ENCODE measurements at places on chromosomes 16 and 17.

DNA sequence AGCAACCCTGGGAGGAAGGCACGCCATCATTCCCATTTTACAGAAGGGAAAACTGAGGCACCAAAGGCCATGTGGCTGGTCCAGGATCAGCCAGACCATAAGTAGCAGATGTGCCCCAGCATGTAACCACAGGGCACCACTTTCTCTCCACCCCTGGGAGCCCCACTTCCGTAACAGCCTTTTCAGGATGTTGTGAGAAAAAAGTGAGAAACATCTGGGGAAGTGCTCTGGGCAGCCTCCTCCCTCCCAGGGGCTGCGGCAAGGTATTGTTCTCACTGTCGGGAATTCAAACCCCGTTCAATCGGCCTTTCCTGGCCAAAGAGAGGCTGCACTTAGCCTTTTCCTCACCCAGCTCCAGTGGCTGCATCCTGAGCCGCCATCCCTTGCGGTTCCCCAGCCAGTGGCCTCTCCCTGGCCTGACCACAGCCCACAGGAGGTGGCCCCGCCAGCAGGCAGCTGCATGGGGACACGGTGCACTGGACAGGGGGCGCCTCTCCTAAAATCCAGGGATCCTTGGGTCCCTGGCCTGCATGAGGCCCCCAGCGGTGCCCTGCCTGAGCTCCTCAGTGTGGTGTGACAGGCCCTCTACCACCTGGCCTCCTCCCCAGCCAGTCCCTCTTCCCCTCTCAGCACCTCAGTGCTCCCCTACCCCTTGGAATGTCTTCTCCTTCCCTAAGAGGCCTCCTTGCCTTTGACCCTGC, 5.7 kb upstream of the CDH5 start:
- DNase-seq: no peak

GRCh38 chr17:83042522-83043158, 36.8 kb upstream of the METRNL start:
- DNase-seq: no peak

DNA sequence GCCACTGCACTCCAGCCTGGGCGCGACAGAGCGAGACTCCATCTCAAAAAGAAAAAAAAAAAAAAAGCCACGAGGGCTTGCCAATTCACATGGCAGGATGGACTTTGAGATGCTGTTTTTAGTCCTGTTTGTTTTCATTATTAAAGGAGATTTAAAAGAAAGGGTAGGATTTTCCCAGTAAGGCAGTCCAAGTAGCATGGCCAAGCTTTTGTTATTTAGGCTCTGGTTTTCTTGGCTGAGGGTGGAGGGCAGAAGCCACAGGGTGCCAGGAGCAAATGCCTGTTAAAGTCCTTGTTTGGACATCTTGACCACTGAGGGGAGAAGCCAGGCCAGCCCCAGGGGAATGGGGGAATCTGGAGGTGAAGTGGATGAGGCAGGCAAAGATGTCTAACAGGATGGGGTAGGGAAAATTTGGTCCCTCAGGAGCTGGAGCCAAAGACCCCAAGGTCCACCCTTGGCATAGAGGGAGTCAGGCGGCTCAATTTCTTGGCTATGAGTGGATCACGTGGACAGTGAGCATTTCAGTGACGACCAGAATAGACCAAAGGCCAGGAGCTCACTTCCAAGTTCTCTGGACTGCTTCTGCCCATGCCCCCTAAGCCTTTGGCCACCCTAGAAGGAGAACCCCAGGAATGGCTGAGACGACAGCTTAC, 20.8 kb upstream of the PLLP start:
- DNase-seq: no peak

GRCh38 chr17:78356101-78356713, 3.7 kb downstream of the SOCS3 start:
- DNase-seq: peak; percentile 85

GRCh38 chr17:32627239-32627996, 140.6 kb downstream of the CDK5R1 start:
- no peak for DNase-seq

DNA sequence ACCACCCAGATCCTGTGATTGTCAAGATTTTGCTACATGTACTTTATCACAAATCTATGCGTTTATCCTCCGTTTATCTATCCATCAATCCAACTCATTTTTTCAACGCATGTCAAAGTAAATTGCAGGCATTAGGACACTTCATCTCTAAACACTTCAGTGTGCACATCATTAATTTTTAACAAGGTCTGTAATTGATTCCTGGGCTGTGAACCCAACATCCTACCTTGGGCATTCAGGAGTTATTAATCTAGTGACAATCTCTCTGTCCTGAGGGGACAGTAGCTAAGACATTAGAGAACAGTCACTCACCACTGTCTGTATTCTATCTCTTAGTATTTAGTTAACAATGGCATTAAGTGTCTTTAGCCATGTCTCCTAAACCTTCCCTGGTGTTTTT, 264.7 kb downstream of the SOX9 start:
- DNase-seq: no peak

DNA sequence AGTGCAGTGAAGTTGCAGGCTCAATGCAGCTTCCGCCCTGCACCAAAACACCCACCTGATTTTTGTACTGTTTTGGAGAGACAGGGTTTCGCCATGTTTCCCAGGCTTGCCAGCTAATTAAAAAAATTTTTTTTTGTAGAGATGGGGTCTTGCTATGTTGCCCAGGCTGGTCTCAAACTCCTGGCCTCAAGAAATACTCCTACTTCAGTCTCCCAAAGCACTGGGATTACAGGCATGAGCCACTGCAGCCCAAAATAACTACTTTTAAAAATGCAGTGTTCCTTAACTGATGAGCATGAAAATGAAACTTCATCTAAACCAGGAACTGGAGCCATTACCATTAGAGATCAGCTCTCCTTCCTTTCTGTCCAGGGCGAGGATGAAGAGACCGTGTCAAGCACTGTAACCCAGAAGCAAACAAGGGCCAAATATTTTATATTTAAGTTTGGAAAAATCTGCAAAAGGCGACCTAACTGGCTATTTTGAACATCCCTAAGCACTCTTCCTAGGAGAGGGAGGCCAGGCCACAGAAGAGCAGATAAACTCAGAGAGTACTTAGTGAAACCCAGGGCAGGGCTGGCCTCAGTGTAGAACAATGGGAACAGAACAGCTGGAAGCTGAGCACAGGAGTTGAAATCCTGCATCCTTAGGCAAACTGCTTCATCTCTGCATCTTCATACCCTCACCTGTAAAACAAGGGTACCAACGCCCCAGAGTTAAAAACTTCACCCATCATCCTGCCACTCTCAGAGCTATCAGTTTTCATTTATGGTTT, 24.0 kb downstream of the CREBBP start:
- no peak for DNase-seq

DNA sequence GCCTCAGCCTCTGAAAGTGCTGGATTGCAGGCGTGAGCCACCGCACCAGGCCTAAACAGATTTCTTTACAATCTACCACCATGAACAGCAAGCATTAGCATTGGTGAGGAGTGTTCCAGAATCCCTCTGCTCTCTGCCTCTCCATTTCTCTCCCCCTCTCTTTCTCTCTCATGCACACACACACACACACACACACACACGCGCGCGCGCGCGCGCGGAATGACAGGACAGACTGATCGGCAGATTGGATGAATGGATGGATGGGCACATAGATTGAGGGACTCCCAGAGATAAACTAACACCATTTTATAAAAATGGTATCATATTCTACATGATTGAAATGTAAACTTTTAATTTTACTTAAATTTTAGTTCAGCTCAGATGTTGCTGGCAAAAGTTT, 3.3 kb downstream of the CARD14 start:
- no peak for DNase-seq

GRCh38 chr17:6642592-6642991, 1.7 kb downstream of the TXNDC17 start:
- DNase-seq: no peak

- DNase-seq: no peak
Measured at GRCh38 chr17:7022781-7023571, at the start of gene BCL6B. Gene BCL6B (plus strand): TSS chr17:7023050. CDS start chr17:7023672, 622 bp downstream.

DNA sequence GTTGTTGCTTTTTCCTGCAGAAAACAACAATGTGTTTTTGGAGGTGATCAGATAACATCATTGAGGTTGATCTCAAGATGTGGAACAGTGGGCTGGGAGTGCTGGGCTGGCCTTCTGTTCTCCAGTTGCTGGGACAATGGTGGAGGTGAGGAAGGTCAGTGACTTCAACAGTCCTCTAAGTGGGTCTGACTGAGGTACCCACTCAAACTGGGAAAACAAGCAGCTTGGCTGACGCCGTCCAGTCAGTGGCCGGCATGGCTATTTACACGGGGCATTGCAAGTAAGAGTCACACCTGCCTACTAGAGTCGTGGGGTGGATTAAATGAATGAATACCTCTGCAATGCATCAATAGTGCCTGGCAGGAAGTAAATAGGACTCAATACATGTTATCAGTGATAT, 386.7 kb upstream of the ZFHX3 start:
- DNase-seq: no peak

GRCh38 chr16:82937926-82938520, 311.3 kb downstream of the CDH13 start:
- no peak for DNase-seq

DNA sequence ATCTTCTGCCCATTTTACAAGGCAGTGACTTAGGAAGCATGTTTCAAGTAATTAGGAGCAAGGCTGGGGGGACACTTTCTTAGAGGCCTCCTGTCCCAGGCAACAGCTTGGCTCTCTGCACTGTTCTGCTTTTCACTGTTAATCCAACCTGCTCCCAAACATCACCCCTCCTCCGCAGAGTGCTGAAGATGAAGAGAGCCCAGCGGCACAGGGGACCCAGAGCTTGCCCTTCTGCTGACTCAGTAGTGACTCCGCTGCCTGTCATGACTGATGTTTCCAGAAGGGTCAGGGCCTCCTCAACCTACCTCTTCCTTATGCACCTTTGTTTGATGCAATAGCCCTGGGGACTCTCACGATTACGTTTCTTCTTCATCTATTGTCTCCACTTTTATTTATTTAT, 38.9 kb upstream of the NDRG4 start:
- no peak for DNase-seq

GRCh38 chr17:51951741-51952140, 206.8 kb downstream of the CA10 start:
- DNase-seq: no peak

GRCh38 chr17:80738020-80738808, 193.6 kb downstream of the RPTOR start:
- DNase-seq: no peak

DNA sequence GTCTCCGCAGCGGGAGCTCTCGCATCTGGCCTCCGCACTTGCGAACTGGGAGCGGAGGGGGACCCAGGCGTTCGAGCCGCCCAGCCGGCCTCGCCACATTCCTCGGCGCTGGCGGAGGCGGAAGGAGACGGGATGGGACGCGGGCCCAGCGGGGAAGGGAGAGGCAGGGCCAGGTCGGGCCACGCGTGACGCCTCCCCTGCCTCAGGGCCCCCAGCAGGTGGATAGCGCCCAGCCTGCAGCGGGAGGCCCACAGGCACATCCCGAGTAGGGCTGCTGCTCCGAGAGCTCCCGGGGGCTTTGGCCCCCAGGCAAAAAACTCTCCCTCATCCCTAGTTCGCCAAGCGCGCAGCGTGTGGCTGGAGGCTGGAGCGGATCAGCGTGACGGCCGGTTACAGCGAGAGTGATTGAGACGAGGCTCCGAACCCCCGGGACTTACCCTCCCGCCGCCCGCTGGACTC, 800 bp downstream of the PLEKHH3 start:
- DNase-seq: no peak

GRCh38 chr17:70072546-70073309, 2.3 kb upstream of the KCNJ16 start:
- no peak for DNase-seq

- no peak for DNase-seq
Measured at GRCh38 chr16:68640972-68641371, 4.1 kb upstream of the CDH3 start.
